ENCODE measurements at places on chromosomes 13 and 19.
A peak's percentile ranks its signal among the peaks of the same experiment; 100 is the strongest.

GRCh38 chr13:63696055-63696454 is 2280.4 kb upstream of the PCDH20 start:
- DNase-seq: no peak

DNA sequence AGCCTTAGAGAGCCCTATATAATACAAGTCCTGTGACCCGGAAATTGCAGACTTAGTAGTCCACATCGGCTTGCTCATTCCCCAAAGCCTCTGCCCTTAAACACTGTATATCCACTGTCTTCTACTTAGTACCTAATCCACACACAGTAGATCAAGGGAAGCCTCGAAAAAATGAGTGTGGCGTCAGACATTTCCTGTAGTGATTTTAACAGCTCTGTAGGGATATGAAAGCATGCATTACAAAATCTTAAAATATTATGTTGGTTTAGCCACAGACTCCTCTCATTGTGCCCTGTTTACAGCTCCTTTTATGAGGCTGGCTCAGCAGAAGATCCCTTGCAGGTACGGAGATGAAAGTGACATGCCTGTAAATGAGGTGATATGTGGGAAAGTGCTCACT is 416.3 kb downstream of the LIG4 start:
- no peak for DNase-seq

- peak; percentile 94 for DNase-seq
Measured at GRCh38 chr19:19591133-19591825, 27.2 kb downstream of the PBX4 start.

DNA sequence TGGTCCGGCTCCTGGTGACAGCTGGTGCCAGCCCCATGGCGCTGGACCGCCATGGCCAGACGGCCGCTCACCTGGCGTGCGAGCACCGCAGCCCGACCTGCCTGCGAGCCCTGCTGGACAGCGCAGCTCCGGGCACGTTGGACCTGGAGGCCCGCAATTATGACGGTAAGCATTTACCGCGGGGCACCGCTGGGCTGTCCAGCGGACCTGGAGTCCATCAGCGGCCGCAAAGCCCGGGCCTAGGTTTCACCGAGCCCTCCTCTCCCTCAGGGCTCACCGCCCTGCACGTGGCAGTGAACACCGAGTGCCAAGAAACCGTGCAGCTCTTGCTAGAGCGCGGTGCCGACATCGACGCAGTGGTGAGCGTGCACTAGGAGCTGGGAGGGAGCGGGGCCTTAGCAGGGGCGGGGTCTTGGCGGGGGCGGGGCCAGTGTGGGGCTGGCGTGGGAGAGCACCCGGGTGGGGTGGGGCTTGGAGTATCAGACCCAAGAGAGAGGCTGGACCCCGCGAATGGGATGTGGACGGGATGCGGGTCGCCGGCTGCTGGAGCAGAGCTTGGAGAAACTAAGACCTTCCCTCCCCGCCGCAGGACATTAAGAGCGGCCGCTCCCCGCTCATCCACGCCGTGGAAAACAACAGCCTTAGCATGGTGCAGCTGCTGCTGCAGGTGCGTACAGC is 8.7 kb downstream of the BCL3 start:
- DNase-seq: no peak

DNA sequence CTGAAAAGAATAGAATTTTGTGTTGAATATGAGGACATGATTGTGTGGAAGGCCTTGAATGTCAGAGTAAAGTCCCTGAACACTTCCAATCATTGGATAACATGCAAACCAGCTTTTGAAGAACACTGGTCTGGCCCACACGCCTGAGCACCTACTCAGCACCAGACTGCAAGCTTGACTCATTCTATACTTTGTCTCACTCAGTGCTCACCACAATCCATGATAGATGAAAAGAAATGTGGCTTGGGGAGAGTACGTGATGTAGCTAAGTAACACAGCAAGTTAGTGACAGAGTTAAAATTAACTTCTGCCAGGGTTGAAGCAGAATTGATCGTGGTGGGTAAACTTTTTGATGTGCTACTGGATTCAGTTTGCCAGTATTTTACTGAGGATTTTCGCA is 12.0 kb downstream of the DLEU7 start:
- no peak for DNase-seq

DNA sequence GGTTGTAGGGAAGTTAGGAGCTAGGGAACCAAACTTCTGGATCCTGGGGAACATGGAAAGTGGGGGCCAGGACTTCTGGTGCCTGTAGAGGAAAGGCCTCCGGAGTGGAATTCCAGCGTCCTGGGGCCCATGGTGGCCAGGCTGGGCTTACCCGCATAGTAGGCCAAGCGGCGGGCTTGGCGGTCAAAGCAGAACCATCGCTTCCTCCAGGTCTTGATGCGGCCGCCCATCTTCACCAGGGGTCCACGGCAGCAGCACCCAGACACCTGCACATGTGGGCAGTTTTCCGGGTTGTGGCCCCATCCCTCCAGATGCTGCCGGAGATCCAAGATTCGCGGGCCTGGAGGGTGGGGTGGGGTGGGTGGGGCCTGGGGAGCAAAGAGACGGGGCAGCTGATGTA is 13.8 kb upstream of the LYPD3 start:
- DNase-seq: no peak

- DNase-seq: peak; percentile 84
Measured at GRCh38 chr19:56538254-56538760, 441 bp upstream of the ZFP28 start.

DNA sequence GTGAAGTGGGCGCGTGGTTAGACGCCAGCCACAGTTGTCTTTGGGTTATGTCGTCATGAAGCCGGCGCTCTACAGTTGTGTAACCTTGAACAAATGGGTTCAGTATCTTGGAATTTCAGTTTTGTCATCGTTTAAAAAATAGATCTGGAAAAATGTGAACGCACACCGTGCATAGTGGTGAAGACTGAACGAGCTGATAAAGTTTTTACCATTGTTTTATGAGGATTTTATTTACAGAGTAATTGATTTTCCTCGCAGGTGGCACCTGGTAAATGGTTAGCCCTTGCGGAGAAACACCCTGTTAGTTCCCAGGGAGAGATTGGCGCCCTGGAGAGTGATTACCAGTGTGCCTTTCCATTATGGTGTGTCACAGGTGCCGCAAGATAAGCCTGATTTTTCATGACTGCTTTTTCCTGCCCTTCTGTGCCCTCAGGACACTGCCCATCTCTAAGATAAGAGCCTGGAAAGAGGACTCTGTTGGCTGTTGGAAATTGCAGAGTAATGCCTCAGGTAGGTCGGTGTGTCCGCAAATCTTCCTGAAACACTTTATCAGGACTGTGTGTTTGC is 577 bp downstream of the ZNF181 start:
- DNase-seq: peak; percentile 78

DNA sequence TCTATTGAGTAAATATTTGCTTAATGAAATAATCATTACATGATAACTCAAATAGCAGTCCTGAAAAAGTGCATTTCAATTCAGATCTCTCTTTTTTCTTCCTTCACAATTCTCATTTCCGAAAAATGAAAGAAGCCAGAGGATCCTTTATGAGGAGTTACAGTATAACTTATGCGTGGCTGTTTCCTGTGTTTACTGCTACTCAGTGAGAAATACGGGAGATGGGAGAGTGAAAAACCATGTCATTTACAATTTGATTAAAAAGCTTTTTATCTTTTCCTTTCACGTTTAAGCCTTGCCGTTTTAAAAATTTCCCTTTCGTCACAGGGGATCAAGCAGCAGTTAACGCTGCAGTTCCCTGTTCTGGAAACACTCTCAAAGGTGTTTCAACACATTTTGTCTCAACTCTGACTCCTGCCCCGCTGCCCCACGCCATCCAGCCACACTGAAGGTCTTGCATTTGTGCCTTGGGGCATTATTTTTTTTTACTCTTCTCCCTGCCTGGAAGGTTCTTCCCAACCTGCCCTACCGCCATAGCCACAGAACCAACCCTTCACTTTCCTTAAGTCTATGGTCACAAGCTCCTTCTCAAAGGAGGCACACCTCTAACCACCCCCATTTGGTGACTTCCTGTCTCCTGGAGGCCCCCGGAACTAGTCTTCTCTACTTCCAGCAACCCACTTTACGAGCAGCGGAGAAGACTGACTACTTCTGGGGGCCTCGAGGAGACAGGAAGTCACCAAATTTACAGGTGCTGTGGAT is 17.0 kb downstream of the KL start:
- DNase-seq: peak; percentile 55

DNA sequence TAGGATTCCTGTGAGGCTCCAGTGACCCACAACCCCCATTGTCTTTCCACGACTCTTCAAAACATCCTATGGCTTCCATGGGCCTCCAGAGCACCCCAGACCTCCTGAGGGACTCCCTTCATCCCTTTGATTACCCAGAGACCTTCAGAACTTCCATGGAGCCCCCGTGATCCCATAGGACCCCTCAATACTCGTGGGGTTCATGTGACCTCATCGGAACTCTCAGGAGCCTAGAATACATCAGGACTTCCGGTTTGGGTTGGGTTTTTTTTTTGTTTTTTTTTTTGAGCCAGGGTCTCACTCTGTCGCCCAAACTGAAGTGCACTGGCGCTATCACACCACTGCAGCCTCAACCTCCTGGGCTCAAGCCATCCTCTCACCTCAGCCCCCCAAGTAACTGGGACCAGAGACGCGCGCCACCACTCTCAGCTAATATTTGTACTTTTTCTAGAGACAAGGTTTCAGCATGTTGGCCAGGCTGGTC is 774 bp downstream of the ALDH16A1 start:
- no peak for DNase-seq

DNA sequence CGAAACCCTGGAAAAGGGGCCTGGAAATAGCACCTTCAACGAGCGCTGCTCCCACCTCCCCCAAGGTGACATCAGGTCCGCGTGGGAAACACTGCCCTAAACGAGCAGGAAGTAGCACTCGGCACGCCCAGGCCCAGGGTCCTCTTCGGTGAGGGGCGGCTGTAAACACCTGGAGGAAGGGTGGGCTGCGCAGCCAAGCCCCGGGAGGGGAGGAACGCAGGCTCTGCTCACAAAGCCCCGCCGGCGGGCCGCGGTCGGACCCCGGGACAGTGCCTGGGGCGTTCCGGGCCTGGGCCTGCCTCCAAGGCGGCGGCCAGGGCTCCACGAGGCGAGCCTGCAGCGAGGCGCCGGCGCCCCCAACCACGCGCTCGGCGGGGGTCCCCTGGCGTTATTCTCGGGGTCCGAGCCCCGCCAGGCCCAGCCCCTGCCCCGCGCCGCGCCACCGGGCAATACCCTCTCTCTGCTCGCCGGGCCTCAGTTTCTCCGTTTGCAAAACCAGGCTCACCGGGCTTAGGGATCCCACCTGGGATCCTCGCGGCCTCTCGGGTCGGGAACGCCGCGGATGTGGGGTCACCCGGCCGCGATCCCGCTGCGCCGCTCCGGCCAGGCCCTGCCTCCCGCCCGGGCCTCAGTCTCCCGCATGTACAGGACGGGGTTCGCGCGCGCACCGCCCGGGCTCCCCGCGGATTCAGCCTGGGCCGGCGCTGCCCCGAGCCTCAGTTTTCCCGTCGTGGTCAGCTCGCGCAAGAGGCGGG is 630 bp downstream of the RNF126 start:
- DNase-seq: peak; percentile 30

GRCh38 chr19:1091544-1092175 is 3.5 kb downstream of the POLR2E start:
- no peak for DNase-seq

DNA sequence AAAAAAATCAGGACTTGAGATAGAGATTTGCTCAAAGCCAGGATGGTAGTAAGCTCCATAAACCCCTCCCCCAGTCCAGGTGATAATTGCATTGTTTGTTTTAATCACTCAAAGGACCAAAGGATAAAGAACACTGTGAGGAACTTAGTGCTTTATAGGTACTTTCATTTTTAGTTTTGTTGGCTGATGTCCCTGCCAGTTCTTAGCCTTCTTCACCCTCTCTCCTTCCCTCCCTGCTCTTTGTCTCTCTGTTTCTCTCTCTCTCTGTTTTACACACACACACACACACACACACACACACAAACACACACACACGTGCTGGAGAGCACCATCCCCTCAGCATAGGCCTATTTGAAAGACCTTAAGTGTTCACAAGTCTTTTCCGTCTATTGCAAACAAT is 5.2 kb downstream of the FRY start:
- no peak for DNase-seq

- DNase-seq: no peak
Measured at GRCh38 chr13:44283600-44283999, 90.0 kb upstream of the SERP2 start.

DNA sequence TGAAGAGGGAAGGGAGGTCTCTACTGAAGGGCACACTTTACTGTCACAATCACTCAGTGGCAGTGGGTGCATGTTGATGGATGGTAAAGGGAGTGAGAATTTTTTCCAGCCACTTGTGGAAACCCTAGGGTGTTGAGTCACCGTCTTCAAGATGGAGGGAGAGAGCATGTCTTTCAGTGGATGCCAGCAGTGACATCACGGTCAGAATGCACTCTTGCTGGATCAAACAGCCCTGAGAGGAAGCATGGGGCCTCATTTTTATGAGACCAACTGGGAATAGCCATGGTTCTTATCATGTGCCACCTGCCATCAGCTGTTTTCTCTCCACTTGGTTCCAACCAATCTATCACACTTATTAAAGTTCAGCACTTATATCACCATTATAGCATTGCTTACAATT is 182.5 kb downstream of the KCNRG start:
- DNase-seq: no peak

DNA sequence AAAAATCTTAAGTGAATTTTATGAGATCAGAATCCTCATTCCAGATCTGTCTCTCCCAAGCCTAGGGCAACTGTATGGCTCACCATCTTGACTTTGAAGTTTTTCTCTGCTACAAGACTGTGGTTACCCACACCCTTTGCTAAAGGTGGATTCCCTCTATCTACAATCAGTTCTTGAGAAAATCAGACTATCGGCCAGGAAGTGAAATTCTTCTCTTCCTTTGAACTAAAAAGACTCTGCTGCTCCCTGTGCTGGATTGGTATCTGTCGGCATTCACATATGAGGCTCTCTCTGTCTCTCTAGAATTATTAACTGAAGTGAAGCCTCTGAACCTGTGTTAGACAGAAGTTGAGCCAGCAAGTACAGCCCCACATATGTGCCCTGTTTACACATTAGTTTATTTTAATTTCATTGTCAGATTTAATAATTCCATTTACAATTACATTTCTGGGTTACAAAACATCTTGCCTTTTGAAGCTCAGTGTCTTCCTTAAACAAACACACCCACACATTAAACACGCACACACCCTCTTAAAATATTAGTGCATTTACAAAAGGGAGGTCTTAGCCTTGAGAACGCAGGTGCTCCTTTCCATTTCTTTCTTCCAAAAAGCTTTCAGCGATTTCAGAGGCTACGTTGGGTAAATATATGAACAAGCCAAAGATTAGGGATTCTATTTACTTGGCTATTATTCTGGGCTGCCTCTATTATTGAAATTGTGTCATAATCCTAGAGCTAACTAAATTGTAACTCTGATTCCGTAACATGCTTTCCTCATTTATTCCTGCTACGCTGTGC is 145.7 kb downstream of the MIPEP start:
- DNase-seq: no peak

All from inflammatory macrophage treated with lipopolysaccharide for 1 hour (primary cell).